ENCODE measurements at places on chromosomes 13 and 19.
A peak's percentile ranks its signal among the peaks of the same experiment; 100 is the strongest.

- no peak for DNase-seq
These were observed 12.9 kb downstream of the N4BP2L1 start for GRCh38 chr13:32415019-32415418.

- DNase-seq, result no peak
These were observed 25.3 kb downstream of the RAP2A start for GRCh38 chr13:97459215-97459777.

GRCh38 chr13:58266271-58266670 lies 634.7 kb downstream of the PCDH17 start:
- DNase-seq, result no peak

DNA sequence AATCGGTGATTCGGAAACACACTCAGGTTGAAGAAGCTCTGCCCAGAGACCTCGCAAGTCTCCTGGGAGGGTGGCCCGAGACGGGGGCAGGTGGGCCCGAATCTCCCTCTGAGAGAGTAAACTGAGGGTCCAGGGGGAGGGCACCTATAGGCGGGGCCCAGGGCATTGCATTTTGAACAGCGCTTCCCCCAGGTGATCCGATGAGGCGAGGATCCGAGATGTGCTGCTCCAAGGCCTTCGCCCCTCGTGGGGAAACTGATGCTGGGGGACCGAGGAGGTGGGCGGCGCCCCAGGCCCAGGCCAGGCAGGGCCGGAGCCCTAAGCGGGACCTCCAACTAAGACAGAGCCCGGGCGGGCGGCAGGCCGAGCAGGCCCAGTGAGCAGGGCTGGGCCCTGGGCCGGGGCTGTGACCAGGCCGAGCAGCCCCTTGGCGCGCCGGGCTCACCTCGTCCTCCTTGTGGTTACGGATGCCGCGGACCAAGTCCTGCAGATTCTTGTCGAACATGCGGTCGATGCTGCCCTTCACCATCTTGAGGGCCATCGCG lies 500 bp downstream of the AP3D1 start:
- no peak for DNase-seq

- DNase-seq, result no peak
These were observed 21.2 kb upstream of the MYDGF start for GRCh38 chr19:4691373-4691772.

DNA sequence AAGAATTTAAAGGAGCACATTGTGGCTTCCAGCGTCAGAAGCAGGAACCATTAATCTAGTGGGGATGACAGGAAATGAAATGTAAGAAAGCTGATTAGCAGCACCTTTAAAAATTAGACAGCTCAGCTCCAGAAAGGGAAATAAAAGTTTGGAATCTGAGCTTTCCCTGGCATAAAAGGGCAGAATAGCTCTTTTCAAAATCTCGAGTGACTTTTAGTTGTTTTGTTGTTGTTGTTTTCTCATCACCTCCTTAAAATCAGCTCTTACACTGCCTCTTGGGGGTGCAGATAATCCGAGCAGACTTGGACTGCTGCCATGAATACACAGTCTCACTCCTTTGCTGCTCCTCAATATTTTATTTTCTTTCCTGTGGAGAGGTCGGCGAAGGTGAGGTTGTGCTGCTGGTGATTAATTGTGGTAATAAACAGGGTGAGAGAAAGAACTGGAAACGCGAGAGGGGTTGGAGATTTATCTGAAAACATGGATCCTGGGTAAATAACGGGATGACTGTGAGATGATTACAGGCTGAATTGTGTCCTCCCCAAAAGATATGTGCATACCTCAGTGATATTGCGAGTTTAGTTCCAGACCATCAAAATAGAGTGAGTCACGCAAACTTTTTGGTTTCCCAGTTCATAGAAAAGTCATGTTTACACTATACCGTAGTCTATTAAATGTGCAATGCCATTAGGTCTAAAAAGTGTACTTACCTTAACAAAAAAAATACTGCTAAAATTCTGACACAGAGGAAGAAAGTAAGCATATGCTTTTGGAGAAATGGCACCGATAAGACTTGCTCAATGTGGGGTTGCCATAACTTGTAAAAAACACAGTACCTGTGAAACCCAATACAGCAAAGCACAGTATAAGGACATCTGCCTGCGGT lies 787.7 kb downstream of the UQCRFS1 start:
- no peak for DNase-seq

GRCh38 chr13:113393563-113394338 lies 29.8 kb upstream of the GRTP1 start:
- peak; percentile 65 for DNase-seq

GRCh38 chr19:51733742-51734522 lies 10.1 kb upstream of the HAS1 start:
- no peak for DNase-seq

DNA sequence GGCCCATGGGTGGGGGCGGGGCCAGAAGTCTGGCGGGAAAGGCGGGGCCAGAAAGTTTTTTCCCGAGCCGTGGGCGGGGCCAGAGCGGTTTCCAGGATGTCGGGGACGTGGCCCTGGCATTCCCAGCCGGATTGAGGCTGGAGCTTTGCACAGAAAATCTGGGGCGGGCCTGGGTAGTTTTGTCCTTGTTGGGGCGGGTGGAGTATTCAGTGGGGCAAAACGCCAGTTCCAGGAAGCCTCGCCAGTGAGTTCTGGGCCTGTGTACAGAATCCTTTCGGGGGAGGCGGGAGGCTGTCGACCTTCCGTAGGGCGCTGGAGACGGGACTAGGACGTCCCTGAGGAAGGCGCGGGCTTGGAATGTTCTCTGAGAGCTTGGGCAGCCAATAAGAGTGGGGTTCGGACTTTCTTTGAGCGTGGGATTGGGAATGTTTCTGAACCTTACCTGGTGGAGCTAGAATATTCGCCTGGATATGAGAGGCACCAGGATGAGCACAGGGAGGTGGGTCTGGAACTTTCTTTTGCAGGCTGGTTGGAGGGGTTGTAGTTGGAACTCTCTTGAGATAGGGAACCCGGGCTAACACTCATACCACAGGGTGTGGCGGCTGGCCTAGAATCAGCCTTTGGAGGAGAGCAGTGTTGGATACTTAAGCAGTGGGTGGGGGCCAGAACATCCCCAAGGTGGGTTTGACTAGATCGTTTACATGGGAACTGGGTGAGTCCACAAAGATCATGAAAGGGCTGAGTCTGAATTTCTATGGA lies 1.3 kb downstream of the CCDC9 start:
- DNase-seq, result no peak

DNA sequence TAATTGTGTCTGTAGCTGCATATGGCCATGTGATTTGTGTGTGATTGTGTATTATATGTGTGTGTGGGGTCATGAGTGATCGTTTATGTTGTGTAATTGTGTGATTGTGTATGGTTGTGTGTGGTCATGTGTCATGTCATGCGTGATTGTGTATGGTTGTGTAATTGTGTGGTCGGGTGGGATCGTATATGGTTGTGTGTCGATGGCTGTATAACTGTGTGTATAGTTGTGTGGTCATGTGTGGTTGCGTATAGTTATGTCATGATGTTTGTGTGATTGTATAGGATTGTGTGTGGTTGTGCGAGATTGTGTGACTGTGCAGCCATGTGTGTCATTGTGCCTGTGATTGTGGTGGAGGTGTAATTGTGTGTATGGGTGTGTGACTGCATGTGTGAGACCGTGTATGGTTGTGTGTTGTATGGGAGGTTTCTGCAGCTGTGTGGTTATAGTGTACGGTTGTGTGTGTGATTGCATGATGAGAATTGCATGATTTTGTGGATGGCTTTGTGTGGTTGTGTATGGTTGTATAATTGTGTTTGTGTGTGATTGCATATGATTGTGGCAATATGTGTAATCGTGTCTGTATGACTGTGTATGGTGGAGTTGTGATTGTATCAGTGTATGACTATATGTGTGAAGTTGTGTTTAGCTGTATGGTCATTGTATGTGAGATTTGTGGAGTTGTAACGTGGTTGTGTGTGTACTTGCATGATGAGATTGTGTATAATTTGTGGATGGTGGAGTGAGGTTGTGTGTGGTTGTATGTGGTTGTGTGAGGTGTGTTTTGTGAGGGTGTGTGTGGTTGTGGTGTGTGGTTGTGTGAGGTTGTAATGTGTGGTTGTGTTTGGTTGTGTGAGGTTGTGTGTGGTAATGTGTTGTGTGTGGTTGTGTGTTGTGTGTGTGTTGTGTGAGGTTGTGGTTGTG lies 2.2 kb downstream of the TMPRSS9 start:
- DNase-seq, result no peak

DNA sequence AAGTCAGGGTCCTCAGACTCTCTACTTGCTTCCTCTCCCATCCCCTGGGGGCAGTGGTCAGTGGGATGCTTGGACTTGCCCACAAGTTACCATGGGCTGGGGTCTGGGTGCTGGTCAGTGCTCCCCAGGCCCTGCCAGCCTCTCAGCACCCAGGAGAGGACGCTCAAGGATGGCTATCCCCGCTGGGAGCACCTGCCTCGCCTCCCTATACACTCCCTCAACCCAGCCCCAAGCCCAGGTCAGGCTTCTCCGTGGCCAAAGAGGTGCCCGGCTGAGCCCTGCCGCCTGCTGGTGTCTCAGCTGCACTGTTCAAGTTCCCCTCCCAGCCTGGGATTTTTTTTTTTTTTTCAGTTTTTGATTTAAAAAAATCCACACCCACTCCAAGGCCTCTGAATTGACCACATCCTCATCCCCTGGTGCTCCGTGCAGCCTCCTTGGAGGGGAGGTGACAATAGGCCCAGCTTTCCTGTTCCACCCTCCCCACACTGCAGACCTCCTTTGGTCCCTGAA lies 10.8 kb downstream of the F2RL3 start:
- no peak for DNase-seq

GRCh38 chr13:107568181-107568580 lies 647.2 kb downstream of the LIG4 start:
- no peak for DNase-seq

DNA sequence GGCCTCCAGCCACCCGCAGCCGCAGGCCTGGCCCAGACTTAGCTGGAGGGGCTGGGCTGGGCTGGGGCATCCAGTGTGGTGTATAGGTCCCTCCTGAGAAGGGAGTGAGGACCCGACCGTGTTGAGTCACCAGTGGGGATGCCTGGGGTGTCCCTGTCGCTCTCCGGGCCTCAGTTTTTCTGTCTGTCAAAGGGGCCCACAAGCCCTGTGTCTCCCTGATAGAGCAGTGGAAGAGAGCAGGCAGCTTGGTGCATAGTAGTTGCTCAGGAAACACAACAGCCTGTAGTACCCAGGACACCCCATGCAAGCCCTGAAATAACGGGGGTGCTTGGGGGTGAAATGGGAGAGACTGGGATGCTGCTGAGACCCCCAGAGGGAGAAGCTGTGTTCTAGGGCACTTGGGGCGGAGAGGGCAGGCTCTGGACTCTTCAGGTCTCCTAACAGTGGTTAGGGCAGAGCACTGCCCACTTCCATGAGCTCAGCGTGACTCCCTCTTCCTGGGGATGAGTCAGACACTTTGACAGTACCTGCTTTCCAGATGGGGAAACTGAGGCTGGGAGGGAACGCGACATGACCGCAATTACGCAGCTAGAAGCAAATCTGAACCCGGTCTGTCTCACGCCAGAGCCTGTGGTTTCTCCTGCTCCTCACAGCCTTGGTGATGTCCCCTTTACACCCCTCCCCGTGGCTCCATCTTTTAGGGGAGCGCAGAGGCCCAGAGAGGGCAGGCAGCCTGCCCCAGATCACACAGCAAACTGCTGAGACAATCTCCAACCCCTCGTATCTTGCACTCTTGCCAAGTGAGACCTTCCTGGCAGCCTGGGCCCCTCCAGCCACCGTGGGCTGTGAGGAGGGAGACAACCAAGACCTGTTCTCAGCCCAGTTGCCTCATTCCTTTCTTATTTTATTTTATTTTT lies 692 bp downstream of the SULT2B1 start:
- no peak for DNase-seq

GRCh38 chr13:93687261-93687660 lies 460.7 kb downstream of the GPC6 start:
- no peak for DNase-seq
